C1 segment of cervical spinal cord (tissue), 14 donors: ENCODE measurements at places on chromosomes 3 and 15.

DNA sequence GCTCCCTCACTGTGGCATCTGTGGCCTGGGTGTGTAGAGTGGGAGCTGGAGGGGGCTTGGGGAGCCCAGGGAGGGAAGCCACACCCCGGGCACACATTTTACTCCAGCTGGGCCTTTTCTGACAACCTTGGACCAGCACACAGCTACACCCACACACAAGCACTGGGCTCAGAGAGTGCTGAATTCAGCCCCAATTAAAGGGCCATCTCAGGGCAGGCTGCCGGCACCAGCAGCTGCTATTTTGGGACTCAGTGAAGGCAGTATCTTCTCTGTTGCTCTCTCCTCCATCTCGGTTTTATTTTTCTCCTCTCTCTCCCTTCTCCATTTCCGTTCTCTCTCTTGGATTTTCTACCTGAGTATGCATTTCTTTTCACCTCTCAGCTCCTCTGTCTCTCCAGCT is 19.1 kb upstream of the TBC1D21 start:
- no peak for DNase-seq

DNA sequence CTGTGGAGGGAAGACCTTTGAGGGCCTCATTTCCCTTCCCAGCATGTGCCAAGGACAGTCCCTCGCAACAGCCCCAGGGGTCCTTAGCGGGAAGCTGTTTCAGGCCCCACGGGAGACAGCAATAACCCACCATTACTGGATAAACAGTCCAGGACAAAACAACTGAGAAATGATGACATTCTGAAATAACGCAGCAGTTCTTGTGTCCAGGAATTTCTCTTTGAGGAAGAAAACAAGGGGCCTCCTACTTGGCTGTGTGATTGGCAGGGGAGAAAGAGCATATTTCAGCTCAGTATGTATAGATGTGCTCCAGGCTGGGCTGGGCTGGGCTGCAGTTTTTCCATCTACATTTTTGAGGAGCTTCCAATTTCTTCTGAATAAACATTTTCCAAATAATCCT is 82.2 kb upstream of the THBS1 start:
- no peak for DNase-seq

DNA sequence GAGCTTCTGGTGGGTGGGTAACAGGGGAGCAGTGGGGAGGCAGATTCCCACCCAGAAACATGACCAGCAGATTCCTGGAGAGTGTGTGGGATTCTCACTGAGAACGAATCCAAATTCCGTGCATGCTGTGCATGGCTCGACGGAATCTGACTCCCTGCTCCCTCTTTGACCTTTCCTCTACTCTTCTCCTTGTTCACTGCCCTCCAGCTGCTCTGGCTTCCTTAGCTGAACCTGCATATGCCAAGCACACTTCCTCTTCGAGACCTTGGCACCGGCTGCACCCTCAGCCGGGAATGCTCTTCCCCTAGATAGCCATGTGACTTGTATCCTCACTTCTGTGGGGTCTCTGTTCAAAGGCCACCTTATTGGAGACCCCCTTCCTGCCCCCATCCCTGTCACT is 6.3 kb downstream of the INSYN1 start:
- DNase-seq, result no peak

- no peak for DNase-seq
Measured at GRCh38 chr15:55113736-55114135, 83.0 kb downstream of the RSL24D1 start.

DNA sequence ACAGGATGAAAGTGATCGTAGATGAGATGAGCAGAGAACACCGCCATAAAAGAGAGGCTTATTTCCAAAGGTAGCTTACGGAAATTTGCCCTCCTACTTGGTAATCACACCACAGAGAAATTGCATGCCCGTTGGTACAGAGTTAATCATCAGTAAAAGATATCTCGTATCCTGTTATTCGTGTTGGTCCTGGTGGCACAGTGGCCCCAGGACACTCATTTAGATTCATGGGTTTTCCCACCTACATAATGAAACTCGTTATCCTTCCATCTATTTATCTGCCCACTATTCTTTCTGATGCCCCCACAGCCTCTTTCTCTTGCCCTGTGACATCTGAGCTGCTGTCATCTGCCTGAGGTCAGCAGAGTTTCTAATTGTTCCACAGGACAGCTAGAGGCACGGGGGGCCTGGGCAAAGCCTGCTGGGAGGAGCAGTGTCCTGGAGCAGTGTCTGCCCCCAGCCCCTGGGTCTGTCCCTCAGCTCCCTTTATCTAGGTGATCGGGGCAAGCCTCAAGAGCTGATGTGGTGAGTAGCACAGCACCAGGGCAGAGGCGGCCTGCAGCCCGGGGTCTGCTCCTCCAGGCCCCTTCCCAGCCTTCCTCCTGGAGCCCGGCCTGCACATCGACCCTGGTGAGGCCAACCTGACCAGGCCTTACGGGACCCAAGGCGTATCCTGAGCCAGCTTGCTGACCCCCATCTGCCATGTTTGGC is 42.2 kb downstream of the PXYLP1 start:
- DNase-seq, result no peak

DNA sequence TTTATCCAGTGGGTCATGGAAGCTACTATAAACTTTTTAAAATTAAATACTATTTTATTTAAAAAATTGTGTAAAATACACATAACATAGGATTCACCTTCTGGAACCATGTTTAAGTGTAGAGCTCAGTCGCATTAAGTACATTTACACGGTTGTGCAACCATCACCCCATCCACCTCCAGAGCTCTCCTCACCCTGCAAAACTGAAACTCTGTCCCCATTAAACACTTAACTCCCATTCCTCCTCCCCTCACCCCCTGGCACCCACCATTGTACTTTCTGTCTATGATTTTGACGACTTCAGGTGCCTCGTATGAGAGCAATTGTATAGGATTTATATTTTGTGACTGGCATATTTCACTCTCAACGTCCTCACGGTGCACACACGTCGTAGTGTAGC is 70.7 kb downstream of the APBA2 start:
- no peak for DNase-seq

DNA sequence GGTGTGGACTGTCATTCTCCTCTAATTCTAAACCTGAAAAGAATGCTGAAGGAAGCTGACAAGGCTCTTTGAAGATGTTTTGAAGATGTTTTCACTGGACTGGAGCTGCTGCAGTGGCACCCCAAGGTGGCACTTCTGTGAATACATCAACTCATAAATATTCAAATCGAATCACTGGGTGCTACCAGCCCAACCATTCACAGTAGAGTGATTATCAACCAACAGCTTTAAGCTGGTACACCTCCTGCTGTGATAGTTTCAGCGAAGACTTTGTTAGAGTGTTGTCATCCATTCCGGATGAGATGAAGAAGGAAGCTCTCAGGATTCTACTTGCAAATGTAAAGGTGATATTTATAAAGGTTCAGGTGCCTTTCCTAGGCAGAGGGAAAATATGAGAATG is 106.6 kb downstream of the LSAMP start:
- no peak for DNase-seq

DNA sequence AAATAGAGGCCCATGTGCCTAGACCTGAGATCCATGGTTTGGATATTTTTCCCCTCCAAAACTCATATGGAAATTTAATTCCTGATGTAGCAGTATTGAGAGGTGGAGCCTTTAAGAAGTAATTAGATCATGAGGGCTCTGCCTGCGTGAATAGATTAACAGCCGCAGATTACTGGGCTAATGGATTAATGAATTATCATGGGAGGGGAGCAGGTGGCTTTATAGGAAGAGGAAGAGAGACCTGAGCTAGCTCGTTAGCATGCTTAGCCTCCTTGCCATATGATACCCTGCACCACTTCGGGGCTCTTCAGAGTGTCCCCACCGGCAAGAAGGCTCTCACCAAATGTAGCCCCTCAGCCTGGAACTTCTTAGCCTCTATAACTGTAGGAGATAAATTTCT is 15.8 kb downstream of the ARHGEF26 start:
- DNase-seq, result no peak

GRCh38 chr3:132404276-132404675 is 13.0 kb upstream of the DNAJC13 start:
- DNase-seq, result no peak

DNA sequence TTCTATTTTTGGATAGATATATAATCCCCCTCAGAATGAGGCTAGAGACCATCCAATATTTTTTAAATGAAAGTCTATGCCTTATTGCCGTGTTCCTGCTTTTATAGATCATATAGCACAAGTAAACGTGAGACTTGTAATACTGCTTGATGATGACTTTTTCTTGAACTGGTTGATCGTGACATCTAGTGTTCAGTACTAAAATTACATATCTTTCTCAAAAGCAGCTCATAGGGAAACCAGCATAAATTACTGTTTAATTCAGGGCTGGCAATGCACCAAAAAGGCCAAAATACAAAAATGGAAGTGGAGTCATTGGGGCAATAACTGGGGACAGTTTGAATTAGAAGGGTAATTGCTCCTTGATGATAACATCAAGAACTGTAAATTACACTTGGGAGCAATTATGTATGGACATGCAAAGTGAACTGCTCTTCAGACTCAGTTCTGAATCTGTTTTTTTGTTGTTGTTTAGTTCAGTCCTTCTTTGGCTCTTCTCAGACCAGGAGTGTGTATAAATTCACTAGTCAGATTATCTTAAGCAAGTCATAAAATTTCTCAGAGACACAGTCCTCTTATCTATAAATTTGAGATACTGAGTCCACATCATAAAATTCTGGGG is 325.3 kb downstream of the THSD4 start:
- no peak for DNase-seq

- DNase-seq, result no peak
Measured at GRCh38 chr3:105829229-105829628, 39.6 kb downstream of the CBLB start.

- no peak for DNase-seq
Measured at GRCh38 chr3:12768579-12769527, 9.8 kb upstream of the TMEM40 start.

- DNase-seq, result no peak
Measured at GRCh38 chr15:92690395-92690794, 34.8 kb upstream of the FAM174B start.

GRCh38 chr3:29065211-29065785 is 215.6 kb upstream of the RBMS3 start:
- no peak for DNase-seq

DNA sequence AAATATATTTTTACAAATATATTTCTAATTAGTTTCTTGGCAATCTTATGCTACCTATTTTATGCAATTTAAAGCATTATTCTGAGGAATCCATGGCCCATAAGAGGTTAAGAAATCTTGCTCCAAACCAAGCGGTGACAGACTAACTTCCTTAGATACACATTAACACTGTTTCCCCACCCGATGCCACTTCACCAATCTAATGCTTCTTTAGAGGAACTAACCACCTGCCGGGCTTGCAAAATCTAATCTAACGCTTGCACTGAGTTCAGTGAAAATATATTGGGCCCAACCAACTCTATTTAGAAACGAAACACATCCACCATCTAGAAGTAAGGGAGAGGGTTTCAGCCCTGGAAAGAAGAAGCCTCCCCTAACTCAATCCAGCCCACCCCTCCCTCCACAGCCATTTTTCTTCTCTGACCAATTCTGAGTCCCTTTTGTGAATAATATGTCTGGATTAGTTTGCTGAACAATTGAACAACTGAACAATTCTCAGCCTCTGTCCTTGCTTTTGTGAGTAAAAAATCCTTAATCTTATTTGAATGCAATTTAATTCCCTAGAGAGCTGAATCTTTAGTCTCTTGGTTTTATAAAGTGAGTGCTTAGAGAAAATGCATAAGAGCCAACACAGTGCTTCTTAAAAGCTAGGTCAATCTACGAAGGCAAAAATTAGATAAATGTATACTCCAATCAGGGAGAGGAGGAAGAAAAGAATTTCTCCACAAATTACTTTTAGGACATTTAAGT is 150.4 kb upstream of the ADAMTS9 start:
- no peak for DNase-seq

DNA sequence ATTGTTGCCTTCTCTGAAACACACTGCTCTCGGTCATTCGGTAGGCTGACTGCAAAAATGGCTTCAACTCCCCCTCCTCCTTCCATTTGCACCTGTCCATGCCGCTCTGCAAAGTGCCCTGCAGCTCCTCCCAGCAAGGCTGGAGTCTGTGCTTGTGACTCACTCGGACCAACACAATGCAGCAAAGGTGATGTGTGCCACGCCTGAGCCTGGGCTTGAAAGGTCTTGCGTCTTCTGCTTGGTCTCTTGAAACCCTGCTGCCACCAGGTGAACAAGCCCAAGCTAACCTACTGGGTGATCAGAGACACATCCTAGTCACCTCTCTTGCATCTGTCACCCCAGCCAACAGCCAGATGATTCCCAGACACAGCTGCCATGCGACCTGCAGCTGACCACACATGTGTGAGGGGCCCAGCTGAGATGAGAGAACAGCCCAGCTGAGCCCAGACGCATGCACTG is 71.1 kb downstream of the MGLL start:
- DNase-seq, result no peak

DNA sequence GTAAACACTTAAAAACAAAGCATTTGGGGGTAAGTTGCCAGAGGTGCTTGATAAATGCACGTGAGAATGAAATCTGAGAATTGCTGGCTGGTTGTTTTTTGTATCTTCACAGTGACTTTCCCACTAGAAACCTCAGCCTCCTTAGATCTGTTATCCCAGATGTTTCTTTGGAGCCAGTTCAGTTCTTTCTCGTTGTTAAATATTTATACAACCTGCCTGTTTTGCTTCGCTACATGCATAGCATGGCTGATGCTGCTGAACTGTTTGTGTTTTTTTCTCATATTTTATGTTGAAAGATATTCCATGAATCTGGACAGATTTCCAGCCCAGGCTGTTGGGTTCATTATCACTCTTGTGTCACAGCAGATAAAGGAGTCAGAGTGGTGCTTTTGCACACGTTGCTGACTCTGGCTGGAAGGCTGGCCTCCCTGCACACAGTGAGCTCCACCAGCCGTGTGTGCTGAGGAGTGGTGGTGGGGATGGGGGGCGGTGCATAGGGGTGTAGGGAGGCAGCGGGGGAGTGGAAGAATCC is 80.2 kb downstream of the ARNT2 start:
- no peak for DNase-seq

DNA sequence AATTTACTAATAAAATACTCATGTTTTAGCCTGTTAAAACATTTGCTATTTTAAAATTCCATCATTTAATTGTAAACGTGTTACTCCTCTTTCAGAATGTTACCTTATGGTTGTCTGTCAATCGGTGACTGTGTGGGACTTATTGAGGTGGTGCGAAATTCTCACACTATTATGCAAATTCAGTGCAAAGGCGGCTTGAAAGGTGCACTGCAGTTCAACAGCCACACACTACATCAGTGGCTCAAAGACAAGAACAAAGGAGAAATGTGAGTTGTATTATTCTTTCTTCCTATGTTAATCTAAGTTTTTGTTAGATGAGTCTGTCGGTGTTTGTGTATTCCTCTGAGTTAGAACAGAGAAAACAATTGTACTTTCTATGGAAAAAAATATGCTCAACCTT is 21.7 kb downstream of the KCNMB3 start:
- no peak for DNase-seq
